ENCODE measurements at places on chromosomes 13 and 19. TPM values are rescaled to one million over a fixed set of nuclear protein-coding genes. Genes with fewer than 3 reads are reported as not detected.

GRCh38 chr19:49987159-49987698 lies 26.3 kb upstream of the SIGLEC11 start:
- no peaks in the 10 kb centered on the region for H3K4me1 ChIP-seq
- peaks cover 3% of the 10 kb centered on the region for H3K36me3 ChIP-seq
- no peak overlapping the region for H3K4me3 ChIP-seq
- no peaks in the 10 kb centered on the region for H3K27me3 ChIP-seq
- H3K27ac ChIP-seq: no peak overlapping the region

The NKPD1 gene
- 0.60 TPM for polyA plus RNA-seq

The DMPK gene
- polyA plus RNA-seq: 1.8 TPM

The RFX1 gene
- polyA plus RNA-seq: 1.0 TPM

The CEACAM19 gene
- not detected for polyA plus RNA-seq

The ZNF99 gene
- not detected for polyA plus RNA-seq

Measured in naive thymus-derived CD4-positive, alpha-beta T cell (primary cell).